ENCODE measurements at places on chromosomes 2 and 18.

DNA sequence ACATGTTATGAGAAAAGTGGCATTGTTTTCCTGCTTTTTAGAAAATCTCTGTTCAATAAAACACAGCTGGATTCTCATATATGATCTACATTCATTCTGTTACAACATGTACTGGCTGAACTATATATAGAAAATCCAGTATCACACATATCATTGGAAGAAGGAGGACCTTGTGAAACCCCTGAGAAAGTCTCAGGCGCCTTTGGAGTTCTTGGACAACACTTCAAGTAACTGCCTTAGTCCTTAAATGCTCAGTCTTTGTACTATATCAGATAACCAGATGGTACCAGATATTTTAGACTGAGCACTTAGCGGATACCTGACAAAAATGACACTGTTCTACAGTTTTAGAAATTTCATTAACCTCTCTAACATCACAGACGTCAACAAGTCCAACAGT is 72.2 kb downstream of the ACVR1 start:
- DNase-seq: no peak

GRCh38 chr2:156538083-156538504 is 101.9 kb downstream of the GPD2 start:
- no peak for DNase-seq

GRCh38 chr2:236517251-236518031 is 52.2 kb upstream of the ACKR3 start:
- DNase-seq: no peak

DNA sequence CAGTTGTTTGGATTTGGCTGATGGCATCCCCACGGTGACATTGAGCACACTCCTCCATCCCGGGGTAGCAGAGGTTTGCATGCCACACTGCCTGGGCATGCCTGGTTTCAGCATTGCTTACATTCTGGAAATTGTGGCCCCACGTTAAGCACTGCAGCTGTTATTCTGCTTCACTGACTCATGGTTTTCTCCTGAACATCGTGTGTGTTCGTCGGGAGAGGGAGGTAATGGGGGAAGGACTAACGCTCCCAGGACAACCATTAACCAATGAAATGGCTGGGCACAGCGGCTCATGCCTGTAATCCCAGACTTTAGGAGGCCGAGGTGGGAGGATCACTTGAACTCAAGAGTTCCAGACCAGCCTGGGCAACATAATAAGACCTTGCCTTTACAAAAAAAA is 28.2 kb upstream of the YWHAQ start:
- no peak for DNase-seq

DNA sequence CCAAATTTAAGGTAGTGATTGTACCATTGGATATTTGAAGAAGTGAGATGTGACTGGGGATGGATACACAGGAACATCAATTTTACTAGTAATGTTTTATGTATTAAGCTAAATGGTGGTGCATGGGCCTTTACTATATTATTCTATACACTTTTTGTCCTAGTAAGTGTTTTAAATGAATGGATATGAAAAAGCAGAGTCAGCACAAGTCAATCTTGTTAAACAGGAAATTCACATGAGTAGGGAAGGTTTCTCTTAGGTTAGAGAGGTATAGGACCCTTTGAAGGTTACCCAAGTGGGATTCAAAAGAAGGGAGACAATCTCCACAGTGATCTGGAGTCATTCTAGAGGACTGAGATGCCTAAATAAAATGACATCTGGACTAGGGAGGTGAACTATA is 71.8 kb upstream of the NCKAP5 start:
- no peak for DNase-seq

- DNase-seq: no peak
Measured at GRCh38 chr2:172843902-172844715, 108.5 kb downstream of the RAPGEF4 start.

DNA sequence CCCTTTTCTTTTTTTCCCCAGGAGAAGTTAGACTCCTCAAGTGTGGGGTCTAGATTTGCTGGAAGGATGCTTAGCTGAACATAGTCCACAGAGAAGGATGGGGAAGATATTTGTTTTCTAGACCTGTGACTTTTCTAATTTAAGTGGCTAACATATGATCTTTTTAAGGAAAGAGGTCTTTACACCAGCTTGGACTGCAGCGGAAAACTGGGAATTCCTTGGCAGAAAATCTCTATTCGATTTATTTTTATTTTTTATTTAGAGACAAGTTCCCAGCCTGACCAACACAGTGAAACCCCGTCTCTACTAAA is 148.4 kb downstream of the MYCN start:
- no peak for DNase-seq

DNA sequence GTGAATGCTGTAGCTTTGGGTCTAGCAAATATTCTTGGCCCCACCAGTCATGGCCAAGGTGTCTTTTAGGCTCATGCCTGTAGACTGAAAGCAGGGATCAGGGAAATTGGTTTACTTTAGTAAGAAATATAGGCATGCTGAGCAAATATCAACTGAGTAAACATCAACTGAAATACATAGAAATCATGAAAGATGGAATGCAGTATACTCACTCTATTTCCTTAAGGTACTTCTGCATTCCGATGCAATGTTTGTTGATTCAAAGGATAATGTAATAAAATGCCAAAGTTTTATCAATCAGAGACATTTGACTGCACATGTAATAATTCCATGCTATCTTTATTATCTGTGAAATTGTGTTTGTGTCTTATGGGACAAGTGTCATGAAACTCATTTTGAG is 19.6 kb upstream of the IL1R1 start:
- DNase-seq: no peak

- DNase-seq: no peak
Measured at GRCh38 chr2:50449306-50449705, 582.6 kb downstream of the NRXN1 start.

DNA sequence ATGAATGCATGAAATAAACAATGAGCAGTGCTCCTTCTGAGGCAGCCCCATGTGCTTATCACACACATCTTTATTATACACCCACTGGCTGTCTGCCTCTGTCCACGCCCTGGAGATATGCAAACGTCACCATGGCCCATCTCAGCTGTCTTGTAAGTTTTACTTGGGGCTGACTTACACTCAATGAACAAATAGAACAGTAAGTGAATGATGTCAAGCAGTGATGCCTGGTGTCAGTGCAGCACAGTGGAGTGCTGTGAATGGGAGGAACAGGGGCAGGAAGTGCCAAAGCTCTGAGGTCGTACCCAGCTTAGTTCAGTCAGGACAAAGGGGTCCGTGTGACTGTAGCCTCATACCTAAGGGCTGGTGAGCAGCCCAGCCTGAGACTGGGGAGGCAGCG is 659.5 kb upstream of the HS6ST1 start:
- no peak for DNase-seq

GRCh38 chr18:51753365-51754057 is 556.0 kb upstream of the MEX3C start:
- no peak for DNase-seq

- DNase-seq: no peak
Measured at GRCh38 chr2:197601726-197602125, 73.7 kb downstream of the RFTN2 start.

GRCh38 chr18:1578505-1578904 is 673.8 kb downstream of the ADCYAP1 start:
- no peak for DNase-seq

DNA sequence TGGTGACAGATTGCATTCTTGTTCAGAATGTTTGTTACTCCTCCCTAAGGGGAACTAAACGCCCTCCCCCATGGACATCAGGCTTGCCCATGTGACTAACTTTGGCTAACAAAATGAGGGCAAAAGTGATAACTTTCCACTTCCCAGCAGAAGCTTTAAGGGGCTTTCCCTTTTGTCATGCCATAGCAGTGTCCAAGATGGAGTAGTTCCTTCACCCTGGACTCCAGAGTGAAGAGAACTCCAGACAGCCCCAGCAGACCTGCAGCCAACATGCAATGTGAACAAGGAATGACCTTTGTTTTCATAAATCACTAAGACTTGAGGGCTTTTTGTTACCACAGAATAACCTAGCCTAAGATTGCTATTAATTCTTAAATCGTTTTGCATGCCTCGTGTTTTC is 163.5 kb downstream of the ZEB2 start:
- no peak for DNase-seq

GRCh38 chr2:40470822-40471813 is 19.2 kb upstream of the SLC8A1 start:
- DNase-seq: no peak

DNA sequence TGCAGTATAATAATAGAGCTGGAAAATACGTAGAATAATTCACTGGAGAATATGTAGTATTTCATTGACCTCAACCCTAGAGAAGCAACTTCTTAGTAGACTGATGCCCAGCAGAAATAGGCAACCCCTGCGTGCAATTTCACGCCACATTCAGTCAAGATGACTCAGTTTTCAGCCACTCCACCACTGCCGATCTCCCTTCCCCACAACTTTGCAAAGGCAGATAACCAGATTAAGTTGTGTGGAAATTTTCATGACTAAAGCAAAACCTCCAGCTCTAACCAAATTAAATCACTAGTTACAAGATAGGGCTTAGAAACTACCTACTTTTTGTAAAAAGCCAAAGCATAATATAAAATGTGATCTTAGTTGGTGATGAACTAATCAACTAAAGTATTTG is 63.3 kb upstream of the STK17B start:
- no peak for DNase-seq

DNA sequence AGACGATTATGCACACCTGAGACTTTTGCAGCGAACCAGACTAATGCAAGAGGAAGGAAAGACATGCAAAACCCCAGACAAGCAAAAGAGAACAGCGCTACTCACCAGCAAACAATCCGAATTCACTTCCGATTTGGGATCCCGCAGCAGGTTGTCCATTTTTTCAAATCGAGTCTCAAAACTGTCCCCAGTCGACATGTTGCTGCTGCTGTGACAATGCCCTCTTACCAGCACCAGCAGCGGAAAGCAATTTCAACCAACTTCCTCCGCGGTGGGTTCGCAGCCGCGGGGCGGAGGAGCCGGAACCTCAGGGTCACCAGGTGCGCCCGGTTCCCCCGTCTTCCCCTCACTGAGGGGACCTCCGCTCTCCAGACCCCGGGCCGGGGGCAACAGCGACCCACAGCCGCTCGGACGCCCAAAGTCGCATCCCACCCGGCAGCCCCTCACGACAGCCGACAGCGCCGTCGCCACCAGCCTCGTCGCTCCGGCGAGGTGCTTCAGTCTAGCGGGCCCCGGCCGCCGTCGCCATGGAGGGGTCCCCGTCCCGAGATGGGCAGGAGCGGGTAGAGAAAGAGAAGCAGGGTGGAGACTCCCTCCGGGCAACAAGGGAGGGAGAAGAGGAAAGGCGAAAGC is 784 bp downstream of the ROCK1 start:
- DNase-seq: peak; percentile 38

Data from T-helper 1 cell (primary cell).